ENCODE measurements at places on chromosomes 1 and 21.
A peak's percentile ranks its signal among the peaks of the same experiment; 100 is the strongest.

- no peak for DNase-seq
Observed at GRCh38 chr1:93440706-93441105, 7.2 kb upstream of the FNBP1L start.

DNA sequence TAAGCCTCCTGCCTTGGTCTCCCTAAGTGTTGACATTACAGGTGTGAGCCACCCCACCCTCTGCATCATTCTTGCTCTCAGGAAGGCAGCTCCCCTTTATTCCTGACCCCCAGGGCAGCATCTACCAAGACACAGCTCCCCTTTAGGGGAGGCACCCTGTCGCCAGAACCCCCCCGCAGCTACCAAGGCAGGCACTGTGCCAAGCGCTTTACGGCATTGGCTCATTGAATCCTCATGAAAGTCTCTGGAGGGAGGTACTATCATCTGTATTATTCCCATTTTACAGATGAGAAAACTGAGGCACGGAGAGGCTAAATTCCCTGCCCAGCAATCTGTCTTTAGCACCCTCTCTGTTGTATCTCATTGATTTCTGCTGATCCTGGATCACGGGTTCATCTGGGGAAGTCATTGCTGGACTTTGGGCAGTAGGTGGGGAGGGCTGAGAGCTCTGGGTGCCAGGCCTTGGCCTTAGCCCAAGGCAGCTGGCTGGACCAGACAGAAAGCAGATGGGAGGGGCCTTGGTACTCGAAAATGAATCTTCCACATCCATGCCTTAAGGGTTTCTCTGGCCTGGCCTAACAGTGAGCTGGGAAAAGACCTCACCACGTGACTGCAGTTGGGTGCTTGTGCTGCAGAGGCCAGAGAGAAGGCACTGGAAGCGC, 5.9 kb downstream of the PLOD1 start:
- peak; percentile 74 for DNase-seq

GRCh38 chr1:199264911-199265310, 626.1 kb downstream of the PTPRC start:
- no peak for DNase-seq

- peak; percentile 11 for DNase-seq
Observed at GRCh38 chr21:46120301-46121285, 22.7 kb downstream of the COL6A2 start.

DNA sequence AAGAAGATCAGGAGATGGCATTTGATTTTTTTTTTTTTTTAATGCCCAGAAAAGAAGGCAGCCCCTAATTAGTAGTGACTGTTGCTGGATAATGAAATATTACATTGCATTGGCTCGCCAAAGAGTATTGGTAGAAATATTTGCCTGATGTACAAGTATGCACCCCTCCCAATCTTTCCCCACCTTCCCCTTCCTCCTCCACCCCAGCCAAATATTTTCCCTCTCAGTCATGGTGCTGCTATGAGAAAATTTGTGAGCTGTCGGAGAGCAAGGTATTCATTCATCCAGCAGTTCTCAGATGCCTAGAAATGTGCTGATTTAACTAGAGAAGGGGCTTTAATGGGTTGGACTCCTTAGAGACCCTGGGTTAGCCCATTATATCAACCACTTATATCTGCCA, 50.5 kb upstream of the IKBKE start:
- no peak for DNase-seq

DNA sequence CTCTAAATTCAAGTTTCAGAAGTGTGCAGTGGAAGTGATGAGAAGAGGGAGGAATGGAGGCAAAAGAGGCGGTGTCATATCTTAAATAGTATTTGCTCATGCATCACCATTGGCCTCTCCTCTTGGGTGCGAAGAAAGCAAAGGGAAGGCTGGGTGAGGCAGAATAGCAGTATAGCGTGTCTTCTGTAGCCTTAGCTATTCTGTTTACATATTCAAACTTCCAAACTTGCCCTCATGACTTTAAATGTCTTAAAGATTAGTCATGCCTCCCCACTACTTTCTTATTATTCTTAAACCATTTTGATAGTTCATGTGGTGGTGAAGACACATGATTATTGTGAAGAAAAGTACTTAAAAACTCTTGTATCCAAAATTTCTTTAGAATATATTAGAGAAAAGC, 104.6 kb upstream of the TENT5C start:
- DNase-seq, result no peak

GRCh38 chr1:219958875-219959417, 30.6 kb upstream of the SLC30A10 start:
- DNase-seq, result no peak

DNA sequence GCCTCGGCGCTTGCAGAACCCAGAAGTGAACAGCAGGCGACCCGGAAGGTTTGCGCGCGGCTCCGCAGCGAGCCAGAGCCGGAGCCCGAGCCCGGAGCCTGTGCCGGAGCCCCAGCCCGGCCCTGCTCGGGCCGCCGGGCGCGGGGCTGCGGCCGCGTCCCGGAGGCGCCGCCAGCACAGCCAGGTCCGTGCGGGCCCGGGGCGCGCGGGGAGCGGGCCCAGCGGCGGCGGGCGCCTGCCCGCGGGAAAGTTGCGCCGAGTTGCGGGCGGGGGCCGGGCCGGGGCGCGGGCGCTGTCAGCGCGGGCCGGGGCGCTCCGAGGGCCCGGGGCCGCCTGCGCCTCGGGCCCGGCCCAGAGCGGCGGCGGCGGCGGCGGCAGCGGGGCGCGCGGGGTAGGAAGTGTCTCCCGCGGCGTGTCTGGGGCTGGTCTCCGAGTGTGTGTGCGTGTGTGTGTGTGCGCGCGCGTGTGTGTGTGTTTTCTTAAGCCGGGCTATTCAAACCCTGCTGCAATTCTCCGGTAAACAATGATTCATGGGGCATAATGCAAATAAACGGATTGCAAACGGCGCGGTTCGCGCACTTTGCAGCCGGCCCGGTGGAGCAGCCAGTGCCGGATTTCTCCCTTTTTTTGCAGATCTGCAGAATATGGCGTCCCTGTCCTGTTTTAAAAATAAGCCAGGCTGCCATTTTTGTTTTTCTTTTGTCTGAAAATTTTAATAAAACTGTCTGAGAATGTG, at the start of gene ZNF362:
Gene ZNF362 (plus strand): TSS at position 22 of the 736 bp plus-strand sequence. CDS start 14,083 bp downstream, outside the sequence.
- DNase-seq, result peak; percentile 55

- no peak for DNase-seq
Observed at GRCh38 chr1:15522551-15522950, 1.5 kb downstream of the CASP9 start.

DNA sequence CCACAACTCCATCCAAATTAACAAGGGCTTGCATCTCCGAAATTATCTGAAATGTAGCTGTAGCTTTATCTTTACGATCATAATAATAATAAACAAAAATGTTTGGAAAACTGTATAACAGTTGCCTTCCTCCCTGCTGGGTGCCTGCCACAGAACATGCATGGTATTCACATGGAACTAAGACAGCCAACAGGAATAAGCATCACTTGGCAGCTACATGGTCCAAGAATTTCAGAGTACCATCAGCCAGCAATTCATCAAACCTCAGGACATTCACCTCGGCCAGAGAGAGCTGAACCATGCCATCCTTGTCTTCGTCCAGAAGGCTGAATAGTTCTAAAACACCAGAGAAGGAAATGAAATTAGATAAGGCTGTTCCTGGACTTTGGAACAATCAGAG, 122.7 kb downstream of the CAPN8 start:
- no peak for DNase-seq

DNA sequence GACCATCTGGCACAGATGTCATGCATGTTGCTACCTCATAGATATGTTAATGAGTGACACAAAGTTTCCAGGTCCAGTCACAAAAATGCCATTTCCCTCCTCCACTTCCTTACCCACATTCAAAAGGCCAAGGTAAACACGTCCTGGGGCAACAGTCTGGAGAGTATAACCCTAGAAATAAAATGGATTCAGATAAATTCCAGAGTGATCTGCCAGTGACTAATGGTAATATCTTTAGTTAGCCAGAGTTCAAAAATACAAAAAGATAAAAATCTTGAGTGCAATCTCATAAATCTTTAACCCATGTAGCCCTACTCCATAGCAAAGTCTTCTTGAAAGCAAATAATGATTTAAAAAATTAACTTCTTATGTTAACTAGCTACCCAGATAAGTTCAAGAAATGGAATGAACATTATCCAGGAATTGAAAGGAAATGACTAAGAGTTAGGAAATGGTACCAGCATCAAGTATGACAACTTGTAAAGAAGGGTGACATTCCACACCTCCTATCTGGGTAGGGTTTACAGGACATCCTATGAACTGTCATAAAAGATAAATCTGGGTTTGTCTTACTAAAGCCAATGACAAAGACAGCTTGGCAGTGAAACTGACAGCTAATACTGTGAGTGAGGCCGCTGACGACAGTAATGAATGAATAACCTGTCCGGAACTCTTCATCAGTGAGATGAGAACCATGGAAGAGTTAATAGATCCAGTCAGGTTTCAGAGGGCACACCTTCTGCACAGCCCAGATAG, 18.1 kb downstream of the RGS2 start:
- DNase-seq, result no peak

DNA sequence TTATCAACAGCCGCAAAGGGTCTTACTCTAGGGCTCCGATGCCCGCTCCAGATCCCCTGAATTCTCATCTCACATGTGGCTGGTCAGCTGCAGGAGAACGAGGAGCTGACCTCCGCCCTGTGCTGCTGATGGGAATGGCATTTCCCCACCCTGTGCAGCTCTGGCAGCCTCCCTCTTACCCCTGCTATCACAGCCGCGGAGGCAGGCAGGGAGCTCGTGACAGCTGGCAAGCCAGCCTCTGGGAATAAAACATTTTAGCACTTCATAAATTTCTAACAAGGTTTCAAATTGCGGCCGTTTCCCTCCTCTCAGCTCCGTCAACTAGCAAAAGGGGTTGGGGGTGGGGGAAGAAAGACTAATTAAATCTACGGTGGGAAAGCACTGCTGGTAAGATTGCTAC, 81.1 kb downstream of the DSCAM start:
- DNase-seq, result no peak

GRCh38 chr1:47888294-47888629, 108.9 kb downstream of the TRABD2B start:
- no peak for DNase-seq

DNA sequence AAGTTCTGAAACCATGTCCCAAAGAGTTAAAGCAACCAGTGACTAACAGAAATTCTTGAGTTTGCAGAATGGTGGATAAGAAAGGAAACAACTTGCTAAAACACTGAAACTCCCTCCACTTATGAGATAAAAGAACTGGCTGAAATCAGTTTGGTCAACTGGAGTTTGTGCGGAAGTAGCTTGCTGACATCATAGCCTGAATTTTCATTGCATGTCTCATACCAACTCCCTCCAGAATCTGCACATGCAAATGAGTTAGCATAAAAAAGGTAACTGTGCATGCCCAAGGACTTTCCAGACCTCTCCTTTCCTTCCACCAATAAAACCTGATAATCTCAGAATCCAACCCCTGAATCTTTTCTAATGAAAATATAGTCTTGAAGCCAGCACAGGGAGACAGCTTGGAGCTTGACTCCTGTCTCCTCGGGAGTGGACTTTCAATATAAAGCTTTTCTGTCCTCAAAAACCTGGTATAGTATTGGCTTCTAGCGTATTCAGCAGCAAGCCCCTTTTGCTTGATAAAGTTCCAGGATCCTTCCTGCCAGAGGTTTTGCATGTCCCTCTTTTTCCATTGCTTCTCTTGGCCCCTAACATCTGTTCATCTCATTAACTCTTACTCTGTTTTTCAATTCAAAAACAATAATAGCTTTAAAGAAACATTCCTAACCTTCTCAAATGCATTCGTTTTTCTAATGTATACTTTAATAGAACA, 785.8 kb upstream of the ADGRL4 start:
- DNase-seq, result no peak

DNA sequence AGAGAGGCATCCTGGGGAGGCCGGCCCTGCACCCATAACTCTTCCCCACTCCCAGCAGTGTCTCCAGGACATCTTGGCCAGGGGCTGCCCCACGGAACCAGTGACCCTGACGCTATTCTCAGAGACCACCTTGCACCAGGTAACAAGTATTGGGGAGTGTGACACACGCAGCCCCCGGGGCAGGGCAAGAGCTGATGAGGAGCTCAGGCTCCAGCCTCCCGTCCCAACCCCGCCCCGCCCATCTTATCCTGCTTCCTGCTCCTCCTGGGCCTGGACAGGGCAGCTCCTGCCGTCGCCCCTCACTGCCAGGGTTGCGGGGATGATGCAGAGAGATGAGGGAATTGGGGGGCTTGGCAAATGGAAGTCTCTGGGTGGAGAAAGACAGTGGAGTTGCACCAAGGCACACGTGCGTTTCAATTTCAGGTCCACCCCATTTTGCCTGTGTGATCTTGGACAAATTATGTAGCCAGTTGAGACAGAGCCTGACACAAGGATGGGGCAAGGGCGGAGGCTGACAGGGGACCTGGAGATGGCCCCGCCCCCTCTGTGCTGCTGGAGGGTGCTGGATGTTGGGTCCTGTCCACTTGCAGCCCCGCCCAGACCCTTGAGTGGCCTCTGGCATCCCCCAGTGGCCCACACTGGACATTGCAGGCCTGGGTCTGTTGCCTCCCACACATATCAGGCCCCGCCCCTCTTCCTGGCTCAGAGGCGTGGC, 10.7 kb downstream of the CLCNKA start:
- peak; percentile 90 for DNase-seq

DNA sequence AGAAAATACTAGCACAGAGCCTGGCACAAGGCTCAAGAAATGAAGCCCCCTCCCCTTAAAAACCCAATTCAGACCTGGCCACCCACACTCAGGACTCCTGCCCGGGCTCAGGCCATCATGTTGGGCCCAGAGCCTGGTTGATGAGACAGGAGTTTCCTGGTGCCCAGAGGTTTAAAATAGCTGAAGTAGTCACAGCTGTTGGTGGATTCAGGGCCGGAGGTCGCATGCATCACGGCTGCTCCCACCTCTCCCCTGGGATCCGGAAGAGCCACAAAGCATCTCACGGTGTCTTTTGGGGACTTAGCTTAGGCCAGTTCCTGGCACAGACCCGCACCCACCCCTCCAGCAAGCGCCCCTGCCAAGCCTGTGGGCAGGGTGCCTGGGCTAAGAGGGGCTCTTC, 2.6 kb upstream of the PADI2 start:
- no peak for DNase-seq

GRCh38 chr21:29538115-29538514, 239.4 kb downstream of the BACH1 start:
- DNase-seq, result no peak

DNA sequence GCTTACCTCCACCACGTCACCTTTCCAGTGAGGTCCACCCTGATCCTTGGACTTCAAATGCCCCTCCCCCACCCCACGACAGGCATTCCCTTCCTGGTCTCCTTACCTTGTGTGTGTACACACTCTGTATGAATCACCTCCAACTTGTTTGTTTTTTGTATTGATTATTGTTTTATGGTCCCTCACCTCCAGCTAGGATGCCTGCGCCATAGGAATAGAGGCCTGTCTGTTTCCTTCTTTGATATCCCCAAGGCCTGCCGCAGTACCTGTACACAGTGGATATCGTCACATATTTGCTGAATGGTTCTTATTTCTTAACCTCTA, 219.6 kb upstream of the POU3F1 start:
- DNase-seq, result no peak

GRCh38 chr1:216450227-216450626, 27.0 kb upstream of the USH2A start:
- DNase-seq, result no peak
